PC-9 (cell line): ENCODE measurements at places on chromosomes 11 and 22. TPM values are rescaled to one million over a fixed set of nuclear protein-coding genes. Genes with fewer than 3 reads are reported as not detected.

The ANO3 gene
- not detected in 2 replicates for total RNA-seq

The LMF2 gene
- total RNA-seq: 37.3 and 52.2 TPM in 2 replicates

The ZC3H12C gene
- 9.3 and 12.4 TPM in 2 replicates for total RNA-seq

The MPPED2 gene
- not detected in 2 replicates for total RNA-seq

The SUSD2 gene
- 5.5 and 5.7 TPM in 2 replicates for total RNA-seq

The OR4A16 gene
- total RNA-seq: not detected in 2 replicates

The PHF21B gene
- total RNA-seq: not detected in 2 replicates

The CSNK1E gene
- 331 and 348 TPM in 2 replicates for total RNA-seq

The CDK2AP2 gene
- 80.0 and 89.3 TPM in 2 replicates for total RNA-seq

The ELF5 gene
- 0.38 and 0.61 TPM in 2 replicates for total RNA-seq

The C22orf31 gene
- total RNA-seq: not detected in 2 replicates

The A4GALT gene
- 17.1 and 19.3 TPM in 2 replicates for total RNA-seq

The ADM2 gene
- 7.2 and 10.5 TPM in 2 replicates for total RNA-seq

The MS4A4A gene
- total RNA-seq: not detected in 2 replicates

The TIMP3 gene
- total RNA-seq: 79.8 and 89.3 TPM in 2 replicates

The HTR3A gene
- not detected in 2 replicates for total RNA-seq

The C22orf15 gene
- not detected in 2 replicates for total RNA-seq

The HBG2 gene
- total RNA-seq: 0.63 TPM in 1 of 2 replicates, not detected in the other

The ANO1 gene
- total RNA-seq: 107 and 114 TPM in 2 replicates

The KRTAP5-5 gene
- total RNA-seq: not detected in 2 replicates

The CD3E gene
- total RNA-seq: not detected in 2 replicates

The TRIM29 gene
- 208 and 293 TPM in 2 replicates for total RNA-seq

The ACTN3 gene
- total RNA-seq: not detected in 2 replicates

The OSBP2 gene
- total RNA-seq: 7.1 and 9.2 TPM in 2 replicates

The F2 gene
- total RNA-seq: 0.20 TPM in 1 of 2 replicates, not detected in the other

The DERL3 gene
- 0.41 and 1.2 TPM in 2 replicates for total RNA-seq

The SCARF2 gene
- total RNA-seq: 0.52 and 1.7 TPM in 2 replicates

The SAA4 gene
- not detected in 2 replicates for total RNA-seq

The RIMBP3C gene
- 0.13 and 0.15 TPM in 2 replicates for total RNA-seq

The WNT11 gene
- total RNA-seq: 3.2 TPM in 1 of 2 replicates, not detected in the other

The CLNS1A gene
- 190 and 232 TPM in 2 replicates for total RNA-seq

The GRIA4 gene
- total RNA-seq: not detected in 2 replicates

The SYT13 gene
- not detected in 2 replicates for total RNA-seq

The CASP5 gene
- total RNA-seq: not detected in 2 replicates

The MYO18B gene
- total RNA-seq: not detected in 2 replicates

The TENM4 gene
- total RNA-seq: 0.25 TPM in 1 of 2 replicates, not detected in the other

The CHRM1 gene
- not detected in 2 replicates for total RNA-seq

The RNF214 gene
- 27.2 and 28.1 TPM in 2 replicates for total RNA-seq
